ENCODE measurements at places on chromosomes 7 and 10. TPM values are rescaled to one million over a fixed set of nuclear protein-coding genes. Genes with fewer than 3 reads are reported as not detected.

DNA sequence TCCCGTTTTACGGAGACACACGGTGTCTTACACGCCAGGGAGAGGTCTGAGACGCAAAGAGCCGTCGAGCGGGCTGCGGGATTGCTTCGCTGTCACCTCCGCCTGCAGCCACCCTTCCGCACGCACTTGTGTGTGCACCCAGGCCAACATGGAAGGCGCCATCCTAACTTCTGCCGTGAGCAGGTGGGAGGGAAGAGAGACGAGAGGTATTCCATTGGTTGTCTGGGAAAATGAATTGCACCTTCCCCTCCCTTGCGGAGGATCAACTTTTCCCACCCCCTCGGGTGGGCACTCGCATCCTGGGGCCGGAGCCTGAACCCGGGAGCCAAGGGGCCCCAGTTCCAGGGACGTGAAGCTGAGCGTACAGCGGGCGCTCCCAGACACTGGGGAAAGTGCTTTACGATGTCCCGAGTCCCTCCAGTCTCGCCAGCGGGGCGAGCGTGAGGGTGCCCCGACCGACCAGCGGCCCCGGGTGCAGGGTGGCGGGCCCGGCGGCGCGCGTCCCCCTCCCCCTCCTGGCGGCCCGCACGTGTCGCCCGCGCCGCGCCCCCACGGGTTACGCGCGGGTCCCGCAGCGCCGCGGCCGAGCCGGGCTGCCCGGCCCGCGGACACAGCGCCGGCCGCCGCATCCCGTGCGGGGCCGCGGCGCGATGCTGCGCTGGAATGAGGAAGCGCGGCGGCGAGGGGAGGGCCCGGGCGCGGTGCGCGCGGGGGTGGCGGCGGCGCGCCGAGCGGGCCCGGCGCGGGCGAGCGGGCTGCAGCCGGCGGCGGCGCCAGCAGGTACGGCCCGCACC, 984 bp upstream of the IKZF1 start:
- DNase-seq, result no peak

DNA sequence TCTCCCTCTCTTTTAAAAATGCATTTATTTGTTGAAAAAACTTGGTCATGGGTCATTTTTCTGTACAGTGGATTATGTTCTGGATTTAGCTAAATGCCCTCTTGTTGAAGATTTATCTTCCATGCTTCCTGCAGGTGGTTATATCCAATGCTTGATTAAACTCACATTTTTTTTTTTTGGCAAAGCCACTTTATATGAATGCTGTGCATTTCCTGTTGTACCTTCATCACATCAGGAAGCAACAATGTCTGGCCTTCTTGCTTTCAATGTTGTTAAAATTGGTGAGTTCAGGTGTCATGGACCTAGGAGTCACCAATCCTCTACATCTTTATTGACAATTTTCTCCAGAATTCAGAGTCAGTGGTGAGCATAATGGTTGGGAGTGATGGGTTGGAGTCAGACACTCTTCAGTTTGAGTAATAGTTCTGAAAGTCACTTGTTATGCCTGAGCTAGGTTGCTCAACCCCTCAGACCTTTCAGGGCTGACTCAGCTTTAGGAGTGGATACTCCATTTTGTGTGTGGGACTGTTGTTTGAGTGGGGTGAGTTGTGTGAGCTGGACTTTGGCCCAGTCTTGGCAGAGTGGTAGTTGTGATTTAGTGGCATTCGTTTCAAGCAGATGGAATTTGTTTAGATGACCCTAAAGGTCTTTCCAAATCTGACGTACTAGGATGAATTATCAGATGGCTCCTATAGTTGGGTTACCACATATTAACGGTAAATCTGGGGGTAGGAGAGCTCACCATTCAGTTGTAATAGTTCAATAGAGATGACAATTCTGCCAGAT, 213.5 kb upstream of the ZNF32 start:
- DNase-seq, result no peak

- no peak for DNase-seq
These were observed 216.4 kb downstream of the ELFN1 start for GRCh38 chr7:1886361-1887064.

Gene TMEM236
- 3.0 TPM for total RNA-seq

DNA sequence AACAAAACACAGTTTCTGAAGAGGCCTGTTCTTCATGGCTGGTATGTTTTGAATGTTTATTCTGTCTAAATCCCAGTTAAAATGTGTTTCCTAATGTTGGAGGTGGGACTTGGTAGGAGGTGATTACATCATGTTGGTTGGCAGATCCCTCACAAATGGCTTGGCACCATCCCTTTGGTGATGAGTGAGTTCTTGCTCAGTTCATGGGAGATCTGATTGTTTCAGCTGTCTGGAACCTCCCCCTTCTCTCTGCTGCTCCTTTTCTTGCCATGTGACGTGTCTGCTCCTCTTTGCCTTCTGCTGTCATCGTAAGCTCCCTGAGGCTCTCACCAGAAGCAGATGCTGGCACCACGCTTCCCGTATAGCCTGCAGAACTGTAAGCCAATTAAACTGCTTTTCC, 383.6 kb upstream of the TPK1 start:
- no peak for DNase-seq

Gene MSRB2
- 39.1 TPM for total RNA-seq
